Progenitor cell of endocrine pancreas (in vitro differentiated cells): ENCODE measurements at places on chromosomes 16 and 17.
A peak's percentile ranks its signal among the peaks of the same experiment; 100 is the strongest.

- H3K27me3 ChIP-seq: no peaks in the 10 kb centered on the region
- H3K4me1 ChIP-seq: peaks cover under 1% of the 10 kb centered on the region
- H3K36me3 ChIP-seq: peaks cover 22% of the 10 kb centered on the region
- H3K27ac ChIP-seq: peak overlapping the region; percentile 79
- no peak for DNase-seq
Measured at GRCh38 chr17:82243648-82244412, 15.0 kb downstream of the SLC16A3 start.

DNA sequence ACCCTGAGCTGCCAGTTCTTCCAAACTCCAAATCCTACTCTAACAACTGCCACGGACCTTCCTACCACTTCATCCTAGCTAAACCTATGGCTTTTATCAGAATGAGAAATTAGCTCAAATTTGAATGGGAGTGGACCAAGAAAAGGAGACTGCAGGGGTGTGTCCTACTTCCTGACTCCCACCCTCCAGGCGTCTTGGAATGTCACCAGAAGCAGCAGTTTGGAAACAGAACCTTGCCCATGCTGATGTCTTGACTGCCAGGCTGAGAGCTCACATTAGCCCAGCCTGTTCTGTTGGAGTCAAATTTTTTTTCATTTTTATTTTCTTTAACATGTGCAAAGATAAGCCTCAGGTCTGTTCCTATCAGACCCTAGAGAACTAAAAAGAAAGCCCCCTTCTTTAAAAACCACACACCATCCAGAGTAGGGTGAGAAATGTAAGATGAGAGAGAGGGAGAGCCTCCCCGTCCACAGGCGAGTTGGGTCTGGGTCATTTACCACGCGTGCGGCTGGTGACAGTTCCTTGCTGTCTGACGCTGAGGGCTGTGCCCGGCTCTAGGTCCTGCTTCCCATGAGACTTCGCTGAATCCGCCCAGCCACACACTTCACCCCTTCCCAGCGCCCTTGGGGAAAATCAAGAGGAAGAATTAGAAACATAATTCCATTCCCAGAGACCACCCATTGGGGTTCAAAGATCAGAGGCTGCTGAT, 54.3 kb downstream of the WNT3 start:
- H3K36me3 ChIP-seq: peaks cover 6% of the 10 kb centered on the region
- no peak overlapping the region for H3K4me3 ChIP-seq
- H3K4me1 ChIP-seq: peaks cover 6% of the 10 kb centered on the region
- H3K27me3 ChIP-seq: no peaks in the 10 kb centered on the region
- H3K27ac ChIP-seq: no peak overlapping the region
- DNase-seq: no peak

- H3K4me1 ChIP-seq: peaks cover 13% of the 10 kb centered on the region
- H3K27me3 ChIP-seq: no peaks in the 10 kb centered on the region
- DNase-seq: no peak
- H3K27ac ChIP-seq: no peak overlapping the region
- H3K4me3 ChIP-seq: no peak overlapping the region
Measured at GRCh38 chr17:77325577-77326075, 184.9 kb downstream of the SEC14L1 start.

- DNase-seq: no peak
- H3K4me3 ChIP-seq: no peak overlapping the region
- H3K36me3 ChIP-seq: no peaks in the 10 kb centered on the region
- H3K27ac ChIP-seq: no peak overlapping the region
Measured at GRCh38 chr17:44552361-44552760, 4.9 kb upstream of the FZD2 start.

- no peak for DNase-seq
- no peaks in the 10 kb centered on the region for H3K27me3 ChIP-seq
- H3K4me3 ChIP-seq: no peak overlapping the region
- no peaks in the 10 kb centered on the region for H3K4me1 ChIP-seq
- no peak overlapping the region for H3K27ac ChIP-seq
Measured at GRCh38 chr17:81103379-81103778, 61.9 kb upstream of the PVALEF start.

- H3K4me1 ChIP-seq: no peaks in the 10 kb centered on the region
- no peak overlapping the region for H3K4me3 ChIP-seq
- H3K27ac ChIP-seq: no peak overlapping the region
- no peaks in the 10 kb centered on the region for H3K36me3 ChIP-seq
- peaks cover 10% of the 10 kb centered on the region for H3K27me3 ChIP-seq
- no peak for DNase-seq
Measured at GRCh38 chr16:24670623-24671454, 58.6 kb upstream of the TNRC6A start.

DNA sequence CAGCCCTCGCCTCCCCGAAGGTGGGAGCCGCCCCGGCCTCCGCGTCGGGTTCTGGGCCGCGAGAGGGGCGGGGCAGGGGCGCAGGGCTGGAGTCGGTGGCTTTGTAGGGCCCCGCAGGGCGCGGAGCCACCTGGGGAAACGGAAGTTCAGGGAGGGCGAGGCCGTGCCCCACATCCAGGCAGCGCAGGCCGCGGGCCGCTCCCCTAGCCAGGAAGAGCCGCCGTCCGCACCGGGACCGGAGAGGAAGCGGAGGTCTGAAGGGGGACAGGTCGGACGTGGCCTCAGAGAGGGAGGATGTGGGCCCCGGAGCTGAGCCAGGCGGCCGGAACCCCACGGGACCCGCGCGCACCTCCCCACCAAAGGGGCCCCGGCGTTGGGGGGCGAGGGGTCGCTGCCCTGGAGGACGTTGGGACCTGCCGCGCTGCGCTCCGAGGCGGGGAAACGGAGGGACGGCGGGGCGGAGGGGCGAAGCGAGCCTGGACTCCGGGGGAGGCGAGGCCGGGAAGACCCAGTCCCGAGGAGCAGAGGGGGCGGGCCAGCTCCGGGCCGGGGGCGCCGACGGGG, 482 bp upstream of the SLC16A3 start:
- H3K27ac ChIP-seq: no peak overlapping the region
- H3K4me3 ChIP-seq: peak overlapping the region; percentile 40
- H3K36me3 ChIP-seq: no peaks in the 10 kb centered on the region
- DNase-seq: no peak
- peaks cover 10% of the 10 kb centered on the region for H3K27me3 ChIP-seq

DNA sequence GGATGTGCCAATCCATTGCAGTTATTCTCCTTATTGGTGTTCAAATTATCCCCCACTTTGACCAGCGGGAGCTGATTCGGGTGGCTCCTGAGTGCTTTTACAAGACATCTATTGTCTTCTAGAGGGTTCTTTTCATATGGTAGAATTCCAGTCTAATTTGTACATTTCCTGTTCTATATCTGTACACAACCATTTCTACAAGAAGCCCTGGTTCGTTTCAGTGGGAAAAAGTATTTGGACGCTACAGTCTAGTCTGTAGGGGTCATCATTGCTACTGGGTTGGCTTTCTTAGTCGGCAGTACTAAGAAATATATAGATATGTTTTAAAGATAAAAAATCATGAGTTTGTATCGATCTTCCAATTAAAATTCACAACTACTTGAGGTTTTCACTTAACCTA, 262.6 kb downstream of the MAP2K6 start:
- H3K27ac ChIP-seq: no peak overlapping the region
- H3K36me3 ChIP-seq: no peaks in the 10 kb centered on the region
- DNase-seq: no peak
- H3K4me1 ChIP-seq: peaks cover 1% of the 10 kb centered on the region
- no peaks in the 10 kb centered on the region for H3K27me3 ChIP-seq
- no peak overlapping the region for H3K4me3 ChIP-seq

DNA sequence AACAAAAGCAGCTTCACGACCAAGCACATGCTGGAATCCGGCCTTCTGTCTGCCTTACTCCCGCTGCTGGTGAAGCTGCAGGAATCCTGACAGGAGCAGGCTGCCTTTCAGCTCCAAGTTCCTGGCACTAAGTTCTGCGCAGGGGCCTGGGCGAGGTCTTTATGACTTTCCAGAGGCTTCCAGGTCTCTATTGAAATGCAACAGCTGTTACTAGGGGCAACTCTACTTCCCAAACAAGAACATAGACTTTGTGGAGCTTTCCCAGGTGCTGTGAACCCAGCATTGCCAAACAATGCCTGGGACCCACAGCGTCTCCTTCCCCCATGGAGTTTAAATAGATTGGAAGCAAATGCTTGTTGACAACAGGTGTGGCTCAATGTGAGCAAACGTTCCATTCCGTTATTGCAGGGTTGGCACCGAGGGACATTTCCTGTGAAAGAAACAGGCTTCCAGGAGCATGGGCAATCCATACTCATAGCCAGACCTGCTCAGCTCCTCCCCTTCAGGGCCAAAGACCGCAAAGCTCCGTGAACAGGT, 156.0 kb downstream of the CDH13 start:
- H3K27ac ChIP-seq: no peak overlapping the region
- H3K36me3 ChIP-seq: no peaks in the 10 kb centered on the region
- H3K4me1 ChIP-seq: peaks cover 5% of the 10 kb centered on the region
- DNase-seq: no peak
- H3K4me3 ChIP-seq: no peak overlapping the region

- no peak overlapping the region for H3K27ac ChIP-seq
- H3K4me3 ChIP-seq: no peak overlapping the region
Measured at GRCh38 chr16:62041401-62041800, 5.2 kb upstream of the CDH8 start.

DNA sequence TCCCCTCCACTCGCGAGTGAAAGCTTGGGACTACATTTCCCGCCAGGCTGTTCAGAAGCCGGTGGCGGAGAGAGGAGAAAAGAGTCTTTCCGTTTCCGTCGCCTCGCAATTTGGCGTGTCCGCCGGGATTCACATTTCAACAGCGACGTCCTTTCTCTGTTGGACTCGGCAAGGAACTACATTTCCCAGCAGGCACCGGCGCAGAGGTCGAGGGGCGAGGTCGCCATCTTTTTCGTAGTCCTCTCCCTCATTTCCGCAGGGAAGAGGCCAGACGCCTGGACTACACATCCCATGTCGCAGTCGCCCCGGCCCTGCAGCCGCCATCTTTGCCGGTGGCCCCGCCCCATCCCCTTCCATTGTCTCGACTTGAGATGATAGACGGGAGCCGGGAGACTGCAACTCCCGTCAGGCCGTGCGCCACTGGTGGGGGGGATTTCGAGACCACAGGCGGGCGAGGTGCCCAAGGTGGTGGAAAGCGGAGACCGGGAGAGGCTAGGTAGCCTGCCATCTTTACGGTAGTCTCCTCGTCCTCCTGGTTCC, 882 bp upstream of the FBXL19 start:
- no peaks in the 10 kb centered on the region for H3K27me3 ChIP-seq
- peaks cover 2% of the 10 kb centered on the region for H3K36me3 ChIP-seq
- H3K27ac ChIP-seq: peak overlapping the region; percentile 100

DNA sequence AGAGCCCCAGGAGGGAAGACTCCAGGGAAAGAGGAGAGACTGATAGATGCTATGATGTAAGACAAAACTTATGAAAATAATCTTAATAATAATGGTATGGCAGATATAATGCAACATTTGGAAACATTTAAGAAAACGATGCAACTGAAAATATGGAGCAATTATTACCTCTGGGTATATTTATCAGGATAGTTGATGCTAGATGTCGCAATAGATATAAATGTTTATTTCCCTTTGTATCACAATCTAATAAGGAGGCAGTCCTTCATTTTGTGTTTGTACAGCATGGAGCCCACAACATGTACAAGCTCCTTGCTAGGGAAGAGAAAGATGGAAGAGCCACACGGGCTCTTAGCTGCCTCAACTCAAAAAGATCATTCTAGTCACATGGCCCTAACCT, 101.1 kb upstream of the TMEM132E start:
- no peaks in the 10 kb centered on the region for H3K4me1 ChIP-seq
- no peak for DNase-seq
- no peak overlapping the region for H3K4me3 ChIP-seq
- no peaks in the 10 kb centered on the region for H3K36me3 ChIP-seq
- H3K27ac ChIP-seq: no peak overlapping the region
- peaks cover 6% of the 10 kb centered on the region for H3K27me3 ChIP-seq

DNA sequence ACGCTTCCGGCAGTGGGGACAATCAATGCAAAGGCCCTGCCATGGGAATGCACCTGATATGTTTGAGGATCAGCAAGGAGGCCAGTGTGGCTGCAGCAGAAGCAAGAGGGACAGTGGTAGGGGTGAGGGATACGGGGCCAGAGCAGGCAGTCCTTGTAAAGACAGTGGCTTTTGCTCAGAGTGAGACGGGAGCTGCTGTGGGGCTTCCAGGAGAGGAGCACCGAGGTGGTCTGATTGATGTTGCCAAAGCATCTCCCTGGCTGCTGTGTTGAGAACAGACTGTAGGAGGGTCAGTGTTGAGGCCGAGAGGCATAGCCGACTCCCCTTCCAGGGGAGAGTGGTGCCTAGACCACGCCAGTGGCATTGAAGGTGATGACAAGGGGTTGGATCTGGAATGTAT, 11.4 kb upstream of the SPNS2 start:
- no peak overlapping the region for H3K4me3 ChIP-seq
- no peak overlapping the region for H3K27ac ChIP-seq
- peaks cover 4% of the 10 kb centered on the region for H3K27me3 ChIP-seq
- H3K36me3 ChIP-seq: no peaks in the 10 kb centered on the region
- DNase-seq: no peak

DNA sequence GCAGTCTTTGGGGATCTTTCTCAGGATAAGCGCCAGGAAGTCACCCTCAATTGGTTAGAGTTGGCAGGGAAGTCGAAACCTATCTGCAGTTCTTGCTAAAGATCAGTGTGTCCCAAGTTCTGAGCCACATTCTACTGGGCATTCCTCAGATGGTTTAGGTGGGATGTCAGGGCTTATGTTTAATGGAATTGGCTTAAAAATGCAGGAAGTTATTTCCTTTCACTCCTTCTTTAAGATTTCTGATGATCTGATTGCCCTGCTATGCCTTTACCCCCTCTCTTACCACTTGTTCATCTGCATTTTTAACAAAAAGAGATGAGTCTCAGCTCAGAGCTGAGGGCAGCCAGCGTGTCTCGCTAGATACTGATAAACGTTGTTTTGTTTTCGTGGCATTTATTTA, 30.8 kb downstream of the FOXL1 start:
- H3K36me3 ChIP-seq: no peaks in the 10 kb centered on the region
- DNase-seq: no peak
- no peaks in the 10 kb centered on the region for H3K4me1 ChIP-seq
- no peak overlapping the region for H3K4me3 ChIP-seq
- no peak overlapping the region for H3K27ac ChIP-seq

DNA sequence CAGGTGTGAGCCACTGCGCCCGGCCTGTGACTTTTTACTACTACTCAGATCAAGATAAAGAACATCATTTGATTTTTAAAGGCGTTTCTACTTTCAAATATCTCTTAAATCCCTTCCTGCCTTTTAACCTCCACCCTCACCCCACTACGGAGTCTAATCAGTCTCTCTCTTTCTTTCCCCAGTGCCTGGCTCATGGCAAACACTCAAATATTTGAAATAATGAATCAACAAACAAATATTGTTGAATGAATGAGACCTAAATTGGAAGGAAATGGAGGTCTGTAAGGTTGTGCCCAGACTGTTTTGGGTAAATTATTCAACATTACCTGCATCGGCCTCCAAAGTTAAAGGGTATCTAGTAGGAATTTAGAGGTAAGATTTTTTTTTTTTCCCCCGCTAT, 14.7 kb downstream of the COPZ2 start:
- peak overlapping the region; percentile 16 for H3K4me3 ChIP-seq
- peaks cover 16% of the 10 kb centered on the region for H3K4me1 ChIP-seq
- DNase-seq: no peak
- no peaks in the 10 kb centered on the region for H3K36me3 ChIP-seq
- no peak overlapping the region for H3K27ac ChIP-seq
- peaks cover 52% of the 10 kb centered on the region for H3K27me3 ChIP-seq
